Occipital lobe (tissue), 3 donors: ENCODE measurements at places on chromosomes 16 and 17. TPM values are rescaled to one million over a fixed set of nuclear protein-coding genes. Genes with fewer than 3 reads are reported as not detected.

DNA sequence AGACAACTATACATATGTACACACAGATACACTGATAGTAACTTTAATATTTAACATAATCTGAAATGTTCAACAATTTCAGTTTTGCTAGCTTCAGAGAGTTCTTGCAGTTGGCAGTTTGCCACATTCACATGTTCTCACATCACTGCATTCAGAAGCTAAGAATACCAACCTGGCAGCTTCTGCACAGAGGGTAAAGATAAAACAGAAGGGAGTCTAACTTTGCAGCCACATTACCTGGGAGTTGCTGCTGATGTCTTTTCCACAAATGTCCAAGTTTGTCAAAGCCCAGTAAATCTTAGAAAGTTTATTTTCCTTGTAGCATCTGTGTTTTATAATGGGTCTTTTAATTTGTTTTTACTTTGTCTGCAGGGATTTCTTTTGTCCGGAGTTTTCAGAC lies 332.0 kb downstream of the BCAS3 start:
- no peak for DNase-seq

DNA sequence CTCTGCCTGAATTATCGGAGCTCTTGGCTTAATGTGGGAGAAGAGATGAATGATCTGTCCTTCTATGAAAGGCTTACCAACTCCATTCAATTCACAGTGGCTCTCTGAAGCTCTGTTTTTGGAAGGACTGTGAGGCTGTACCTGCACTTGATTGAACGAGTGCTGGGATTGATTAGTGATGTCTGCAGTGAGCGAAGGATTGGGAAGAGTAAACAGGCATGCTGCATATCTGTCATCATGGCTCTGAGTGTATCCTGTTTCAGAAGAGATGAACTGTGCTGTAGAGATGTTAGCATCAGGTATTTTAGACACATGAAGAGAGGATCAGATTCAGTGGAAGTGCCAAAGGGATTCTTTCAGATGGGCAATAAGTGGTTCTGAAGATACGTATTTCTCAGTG lies 564.0 kb downstream of the MAF start:
- DNase-seq = no peak

Gene HSF5
- total RNA-seq = 0.16 TPM

- DNase-seq = no peak
These were observed 258.4 kb upstream of the SDK2 start for GRCh38 chr17:73902416-73903181.
